ENCODE measurements at places on chromosomes 3 and 15.

- no peak for ATAC-seq
Observed at GRCh38 chr15:69857250-69857649, 240.5 kb downstream of the TLE3 start.

DNA sequence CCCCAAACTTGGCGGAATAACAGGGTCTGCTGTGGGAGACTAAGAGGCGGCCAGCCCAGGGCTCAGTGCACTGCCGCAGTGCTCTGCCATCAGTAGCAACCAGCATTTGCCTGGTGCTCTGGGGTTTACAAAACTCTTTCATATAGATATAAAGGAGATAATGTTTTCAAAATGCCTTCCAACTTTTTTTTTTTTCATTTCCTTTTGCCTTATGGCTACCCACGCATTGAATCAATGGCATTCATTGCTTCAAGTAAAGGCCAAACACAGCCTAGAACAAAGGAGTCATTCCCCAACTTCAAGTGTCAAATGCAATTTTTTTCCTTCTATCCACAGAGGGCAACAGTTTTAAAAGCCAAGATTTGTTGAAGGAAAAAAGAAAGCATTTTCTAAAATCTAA is 11.6 kb upstream of the SLC24A5 start:
- no peak for ATAC-seq

DNA sequence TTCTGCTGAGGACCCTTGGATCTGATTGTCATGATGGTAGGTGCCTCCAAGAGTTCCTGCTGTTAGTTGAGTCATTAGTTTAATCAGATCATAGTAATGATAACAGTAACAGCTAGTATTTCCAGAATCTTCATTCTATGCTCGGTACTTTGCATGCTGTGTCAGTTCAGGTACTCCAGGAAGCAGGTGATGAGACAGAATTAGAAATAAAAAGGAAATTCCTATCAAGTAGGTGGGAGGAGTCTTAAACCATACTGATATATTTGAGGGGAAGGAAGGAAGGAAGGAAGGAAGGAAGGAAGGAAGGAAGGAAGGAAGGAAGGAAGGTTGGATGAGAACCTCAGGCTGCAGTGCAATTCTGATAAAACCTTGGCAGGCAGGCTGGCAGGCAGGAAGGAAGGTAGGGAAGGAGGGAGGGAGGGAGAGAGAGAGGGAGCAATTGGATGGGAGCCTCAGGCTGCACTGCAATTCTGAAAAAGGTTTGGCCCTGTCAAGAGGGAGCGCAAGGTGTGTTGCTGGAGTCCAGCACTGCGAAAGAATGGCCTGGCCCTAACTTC is 148.8 kb upstream of the NUDT16 start:
- ATAC-seq = no peak

DNA sequence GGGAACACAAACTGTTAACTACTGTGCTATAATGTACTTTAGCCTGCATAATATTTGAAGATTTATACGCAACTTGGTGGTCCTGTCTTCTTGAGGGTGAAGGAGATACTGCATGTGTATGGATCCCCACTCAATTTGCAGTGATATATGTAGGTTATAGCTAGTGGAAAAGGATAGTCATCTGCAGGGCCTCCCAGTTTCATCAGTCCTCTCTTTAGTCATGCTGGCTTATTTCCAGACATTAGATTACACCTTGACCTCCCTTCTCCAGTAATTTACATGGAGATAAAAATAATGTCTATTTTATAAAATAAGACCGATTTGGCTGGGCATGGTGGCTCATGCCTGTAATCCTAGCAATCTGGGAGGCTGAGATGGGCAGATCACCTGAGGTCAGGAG is 3.7 kb downstream of the NR1D2 start:
- ATAC-seq = no peak

- no peak for ATAC-seq
Observed at GRCh38 chr3:136366289-136366688, 116.1 kb downstream of the PCCB start.

All from gastroesophageal sphincter (tissue), 4 donors.